Thyroid gland (tissue), 4 donors: ENCODE measurements at places on chromosomes 12 and 14. TPM values are rescaled to one million over a fixed set of nuclear protein-coding genes. Genes with fewer than 3 reads are reported as not detected.

DNA sequence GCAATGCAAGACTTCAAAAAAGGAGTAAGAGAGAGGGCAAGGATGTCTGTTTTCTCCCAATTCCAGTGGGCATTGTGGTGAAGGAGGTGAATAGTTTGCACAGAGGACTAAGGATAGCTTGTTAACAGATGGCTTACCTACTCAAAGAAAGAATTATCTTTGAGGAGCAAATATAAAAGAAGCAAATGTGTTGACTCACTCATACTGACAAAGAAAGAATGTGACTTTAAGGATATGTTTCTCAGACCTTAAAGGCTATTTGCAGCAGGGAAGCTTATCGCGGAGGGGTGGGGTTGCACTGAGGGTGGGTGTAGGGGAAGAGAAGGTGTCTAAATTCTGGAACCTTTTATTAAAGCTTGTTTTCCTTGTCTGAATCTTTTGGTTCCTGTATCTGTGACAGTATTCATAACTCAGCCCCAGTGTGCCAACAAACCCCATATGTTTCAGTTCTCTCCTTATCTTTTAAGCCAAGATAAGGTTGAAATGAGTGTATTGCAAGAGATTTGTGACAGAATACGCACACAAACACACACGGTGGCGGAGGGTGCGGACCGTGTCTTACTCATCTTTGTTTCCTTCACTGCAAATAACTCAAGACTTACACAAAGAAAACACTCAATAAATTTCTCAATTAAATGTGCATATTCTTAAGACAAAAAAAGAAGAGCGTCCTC, 146.4 kb upstream of the ARID2 start:
- DNase-seq = no peak
- H3K36me3 ChIP-seq = no peaks in the 10 kb centered on the region
- no peak overlapping the region for H3K27ac ChIP-seq
- H3K4me1 ChIP-seq = no peaks in the 10 kb centered on the region
- H3K4me3 ChIP-seq = no peak overlapping the region

DNA sequence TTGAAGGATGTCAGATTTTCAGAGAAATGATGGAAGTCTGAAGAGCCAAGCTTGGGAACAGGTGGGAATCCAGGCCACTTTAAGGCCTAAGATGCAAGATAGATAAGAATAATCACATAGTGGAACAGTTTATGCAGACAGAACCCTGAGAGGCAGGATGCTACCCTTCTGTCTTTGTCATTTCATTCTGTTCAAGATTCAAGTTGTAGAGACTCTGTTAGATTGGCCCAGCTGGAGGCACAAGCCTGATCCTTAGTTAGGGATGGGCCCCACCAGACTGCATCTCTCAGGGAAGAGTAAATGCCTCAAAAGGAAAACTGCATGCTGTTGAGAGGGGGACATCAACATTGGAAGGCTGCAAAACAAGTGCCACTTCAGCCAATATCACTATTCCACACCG, 287.0 kb downstream of the PCNX1 start:
- DNase-seq = no peak
- H3K36me3 ChIP-seq = no peaks in the 10 kb centered on the region
- H3K27ac ChIP-seq = no peak overlapping the region
- no peaks in the 10 kb centered on the region for H3K27me3 ChIP-seq
- no peaks in the 10 kb centered on the region for H3K4me1 ChIP-seq
- H3K4me3 ChIP-seq = no peak overlapping the region

DNA sequence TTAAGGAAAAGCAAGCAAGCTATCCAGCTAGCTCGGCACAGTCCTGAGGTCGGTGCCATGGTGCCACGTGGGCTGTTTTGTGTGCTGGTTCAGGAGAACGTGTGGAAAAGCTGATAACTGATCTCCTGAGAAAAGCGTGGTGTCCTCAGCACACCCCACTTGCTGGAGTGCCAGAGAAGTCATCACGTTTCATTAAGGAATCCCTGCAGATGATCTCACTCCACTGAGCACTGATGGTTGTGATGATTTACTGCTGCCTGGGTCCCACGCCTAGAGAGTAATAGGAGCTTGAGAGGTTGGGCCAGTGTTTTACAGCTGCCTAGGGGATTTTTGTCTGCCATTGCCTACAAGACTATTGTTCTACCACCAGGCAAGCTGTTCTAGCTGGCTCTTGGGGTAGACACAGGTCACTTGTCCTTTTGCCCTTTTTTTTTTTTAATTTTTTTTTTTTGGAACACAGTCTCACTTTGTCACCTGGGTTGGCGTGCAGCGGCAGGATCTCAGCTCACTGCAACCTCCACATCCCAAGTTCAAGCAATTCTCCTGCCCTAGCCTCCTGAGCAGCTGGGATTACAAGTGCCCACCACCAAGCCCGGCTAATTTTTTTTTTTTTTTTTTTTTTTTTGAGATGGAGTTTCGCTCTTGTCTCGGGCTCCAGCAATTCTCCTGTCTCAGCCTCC, 42.3 kb upstream of the EVL start:
- no peaks in the 10 kb centered on the region for H3K36me3 ChIP-seq
- H3K4me3 ChIP-seq = no peak overlapping the region
- H3K27me3 ChIP-seq = no peaks in the 10 kb centered on the region
- H3K27ac ChIP-seq = no peak overlapping the region
- DNase-seq = no peak

GRCh38 chr12:28033538-28033915, 61.0 kb upstream of the PTHLH start:
- H3K4me1 ChIP-seq = no peaks in the 10 kb centered on the region
- H3K4me3 ChIP-seq = no peak overlapping the region
- H3K36me3 ChIP-seq = no peaks in the 10 kb centered on the region
- H3K27ac ChIP-seq = no peak overlapping the region
- no peak for DNase-seq

DNA sequence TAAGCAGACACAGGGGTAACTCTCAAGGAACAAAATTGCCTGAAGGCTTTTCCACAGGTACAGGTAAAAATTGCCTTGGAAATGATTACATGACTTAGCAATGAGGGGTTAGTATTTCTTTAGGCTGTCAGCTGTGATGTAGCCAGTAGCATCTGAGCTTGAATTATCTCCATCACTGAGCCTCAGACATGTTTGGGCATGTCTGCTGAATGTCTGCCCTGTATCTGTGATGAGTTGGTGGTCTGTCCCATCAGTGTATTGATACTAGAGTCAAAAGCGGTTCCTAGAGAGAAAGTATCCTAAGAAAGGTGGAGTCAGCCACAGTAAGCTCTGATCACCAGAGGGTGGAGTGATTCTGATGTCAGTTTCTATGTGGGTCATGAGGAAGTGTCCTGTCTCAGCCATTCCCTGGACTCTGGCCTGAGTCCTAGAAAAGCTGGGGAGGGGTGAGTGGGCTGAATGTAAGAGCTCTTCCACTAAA, 16.3 kb downstream of the AKAP6 start:
- DNase-seq = no peak
- H3K4me3 ChIP-seq = no peak overlapping the region
- H3K4me1 ChIP-seq = no peaks in the 10 kb centered on the region
- no peaks in the 10 kb centered on the region for H3K27me3 ChIP-seq
- H3K27ac ChIP-seq = no peak overlapping the region
- no peaks in the 10 kb centered on the region for H3K36me3 ChIP-seq

DNA sequence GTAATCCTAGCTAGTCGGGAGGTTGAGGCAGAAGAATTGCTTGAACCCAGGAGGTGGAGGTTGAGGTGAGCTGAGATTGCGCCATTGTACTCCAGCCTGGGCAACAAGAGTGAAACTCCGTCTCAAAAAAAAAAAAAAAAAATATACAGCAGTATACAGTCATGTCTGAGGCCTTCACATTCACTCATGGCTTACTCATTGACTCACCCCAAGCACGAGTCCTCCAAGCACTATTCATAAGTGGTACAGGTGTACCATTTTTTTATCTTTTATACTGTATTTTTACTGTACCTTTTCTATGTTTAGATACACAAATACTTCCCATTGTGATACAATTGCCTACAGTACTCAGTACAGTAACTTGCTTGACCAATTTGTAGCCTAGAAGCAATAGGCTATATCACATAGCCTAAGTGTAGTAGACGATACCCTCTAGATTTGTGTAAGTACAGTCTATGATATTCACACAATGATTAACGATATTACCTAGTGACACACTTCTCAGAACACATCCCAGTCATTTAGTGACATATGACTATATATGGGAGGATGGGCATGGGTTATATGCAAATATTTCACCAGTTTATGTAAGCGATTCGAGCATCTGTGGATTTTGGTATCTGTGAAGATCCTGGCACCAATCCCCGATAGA, 12.2 kb downstream of the LLPH start:
- no peaks in the 10 kb centered on the region for H3K4me1 ChIP-seq
- H3K27me3 ChIP-seq = no peaks in the 10 kb centered on the region
- no peak for DNase-seq
- H3K36me3 ChIP-seq = peaks cover 3% of the 10 kb centered on the region

- DNase-seq = no peak
- no peaks in the 10 kb centered on the region for H3K27me3 ChIP-seq
- H3K4me1 ChIP-seq = peaks cover 39% of the 10 kb centered on the region
- H3K27ac ChIP-seq = no peak overlapping the region
These were observed 4.0 kb downstream of the CHURC1 start for GRCh38 chr14:64918216-64918615.

Gene DEPDC4
- 0.81 TPM for total RNA-seq

Gene NGB
- not detected for total RNA-seq

Gene EFS
- total RNA-seq = 7.0 TPM
